Kasumi-1 (cell line): ENCODE measurements at places on chromosomes 5 and 9.

DNA sequence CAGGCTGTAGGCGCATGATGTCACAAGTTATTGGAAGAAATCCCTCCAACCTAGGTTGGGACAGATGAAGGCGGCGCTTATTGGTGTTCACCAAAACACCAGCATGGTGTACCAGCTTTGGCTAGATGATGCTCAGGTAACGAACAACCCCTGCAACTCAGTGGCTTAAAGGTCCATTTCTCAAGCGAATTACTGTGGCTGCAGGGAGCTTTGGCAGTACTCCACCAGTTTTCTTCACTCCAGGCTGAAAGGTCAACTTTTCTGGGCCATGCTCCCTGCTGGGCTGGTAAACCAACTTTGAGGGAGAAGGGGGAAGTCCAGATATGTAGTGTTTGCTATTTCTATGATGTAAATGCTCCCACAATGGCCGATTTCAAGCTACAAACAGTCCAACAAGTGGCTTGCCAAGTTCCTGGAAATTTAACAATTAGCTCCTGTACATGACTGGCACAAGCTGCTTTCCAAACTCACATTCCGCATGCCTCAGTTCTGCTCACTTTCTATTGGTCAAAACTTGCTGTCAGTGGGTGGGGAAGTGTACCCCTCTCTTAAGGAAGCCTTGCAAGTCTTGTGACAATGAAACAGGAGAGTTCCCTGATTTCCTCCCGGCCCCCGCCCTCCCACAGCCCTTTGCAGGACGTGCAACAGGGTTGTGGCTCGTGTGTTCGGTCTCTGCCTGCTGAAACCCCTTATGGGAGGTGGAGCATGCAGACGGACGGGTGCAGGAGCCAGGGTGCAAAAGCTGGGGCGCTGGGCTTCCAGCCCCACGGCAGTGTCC lies 588 bp upstream of the ZBED3 start:
- DNase-seq = peak; percentile 89

- DNase-seq = no peak
These were observed 5.2 kb downstream of the UBTD2 start for GRCh38 chr5:172278356-172278755.

GRCh38 chr5:137856201-137856600 lies 11.5 kb upstream of the MYOT start:
- no peak for DNase-seq

- no peak for DNase-seq
These were observed 851 bp downstream of the NACC2 start for GRCh38 chr9:136093995-136094881.

- DNase-seq = no peak
These were observed at the start of gene N4BP3 for GRCh38 chr5:178113141-178113787. TSS of gene N4BP3 (plus strand) at chr5:178113532. CDS start at chr5:178119584, 6,052 bp downstream.

GRCh38 chr5:131357739-131358561 lies 94.1 kb downstream of the CDC42SE2 start:
- DNase-seq = peak; percentile 79

GRCh38 chr5:179700401-179700918 lies 1.7 kb downstream of the CANX start:
- peak; percentile 16 for DNase-seq

GRCh38 chr5:56094579-56095361 lies 100.0 kb upstream of the IL6ST start:
- DNase-seq = no peak

GRCh38 chr9:4111233-4112008 lies 188.4 kb downstream of the GLIS3 start:
- no peak for DNase-seq

DNA sequence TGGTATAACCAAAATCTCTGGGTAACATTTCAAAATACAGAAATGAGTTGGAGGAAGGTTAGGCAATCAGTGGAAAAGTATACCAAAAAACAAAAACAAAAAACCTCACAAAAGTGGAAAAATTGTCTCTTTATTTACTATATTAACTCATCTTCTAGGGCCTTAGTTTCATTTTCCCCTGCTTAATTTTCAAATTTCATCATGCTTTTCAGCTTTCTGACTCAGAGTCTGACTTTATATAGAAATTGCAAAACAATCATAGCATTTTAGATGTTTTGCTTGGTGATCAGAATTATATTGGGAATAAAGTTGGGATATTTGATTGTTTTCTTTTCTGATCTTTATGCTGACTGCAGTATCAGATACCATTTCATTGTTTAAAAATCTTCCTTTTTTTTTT lies 257.0 kb upstream of the PRR16 start:
- no peak for DNase-seq

DNA sequence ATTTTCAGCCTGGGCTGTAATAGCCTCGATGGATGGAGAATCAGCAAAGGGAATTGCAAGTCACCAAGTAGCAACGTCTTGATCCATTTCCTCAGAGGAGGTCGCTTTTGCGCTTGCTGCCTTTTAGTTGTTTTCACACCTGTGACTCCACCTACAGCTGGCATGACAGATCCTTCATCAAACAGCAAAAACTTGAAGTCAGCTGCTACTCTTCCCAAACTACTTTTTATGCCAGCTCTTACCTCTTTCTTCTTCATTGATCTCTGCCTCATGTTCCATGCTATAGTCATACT lies 107.7 kb downstream of the MAT2B start:
- DNase-seq = no peak

DNA sequence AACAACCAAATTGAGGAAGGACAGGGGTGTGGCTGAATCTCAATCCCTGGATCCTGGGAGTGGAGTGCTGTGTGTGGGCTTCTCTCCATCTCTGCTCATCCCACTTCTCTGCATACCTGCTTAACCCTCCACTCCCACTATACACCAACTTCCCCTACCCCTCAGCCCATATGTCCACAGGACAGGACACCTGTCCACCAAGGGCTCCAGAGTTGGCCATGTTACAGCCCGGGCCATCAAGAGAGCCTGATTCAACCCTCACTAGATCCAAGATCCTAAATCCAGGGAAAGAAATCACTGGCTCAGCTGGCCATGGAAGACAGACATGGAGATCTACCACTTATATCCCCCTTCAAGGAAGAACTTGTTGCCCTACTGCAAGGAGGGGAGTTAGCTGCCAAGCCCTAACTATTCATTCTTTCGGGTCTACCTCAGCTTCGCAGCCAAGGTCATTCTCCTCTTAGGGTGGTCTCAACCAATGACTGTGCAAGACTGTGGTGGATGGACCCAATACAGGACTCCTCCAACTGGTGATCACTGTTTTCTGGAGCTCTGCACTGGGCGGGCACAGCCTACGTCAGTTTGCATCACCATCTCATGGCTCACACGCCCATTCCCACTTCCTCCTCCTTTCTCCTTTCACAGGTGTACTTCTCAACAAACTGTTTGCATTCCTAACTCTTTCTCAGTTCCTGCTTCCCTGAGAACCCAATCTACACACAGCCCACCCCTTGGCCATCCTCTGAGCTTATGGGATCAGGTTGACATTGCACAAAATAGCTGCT lies 53.7 kb upstream of the ZBTB43 start:
- DNase-seq = no peak
